ENCODE measurements at places on chromosomes 6 and 20. TPM values are rescaled to one million over a fixed set of nuclear protein-coding genes. Genes with fewer than 3 reads are reported as not detected.

Gene CDH22
- 0.06 TPM for total RNA-seq

Gene TINAG
- total RNA-seq = 4.8 TPM

Gene NKAIN2
- total RNA-seq = 0.06 TPM

Gene MOXD1
- total RNA-seq = 7.5 TPM

Gene UQCC2
- total RNA-seq = 24.6 TPM

Gene BMP6
- total RNA-seq = 123 TPM

Measured in glomerular endothelial cell (primary cell).